Adipocyte (in vitro differentiated cells): ENCODE measurements at places on chromosomes 2 and 18.

- DNase-seq: no peak
Observed at GRCh38 chr2:130376433-130377293, 20.8 kb downstream of the PTPN18 start.

DNA sequence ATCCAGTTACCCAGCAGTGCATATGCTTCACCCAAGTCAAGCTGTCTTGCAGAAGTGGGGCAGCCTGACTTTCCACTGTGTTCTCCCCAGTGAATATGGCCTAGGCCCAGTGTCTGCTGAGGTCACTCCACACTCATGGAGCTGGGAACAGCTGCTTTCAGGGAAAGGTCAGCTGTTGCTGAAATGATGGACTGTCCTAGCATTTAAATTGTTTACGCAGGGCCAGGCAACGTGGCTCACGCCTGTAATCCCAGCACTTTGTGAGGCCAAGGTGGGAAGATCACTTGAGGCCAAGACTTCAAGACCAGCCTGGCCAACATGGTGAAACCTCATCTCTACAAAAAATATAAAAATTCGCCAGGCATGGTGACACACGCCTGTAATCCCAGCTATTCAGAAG lies 86.5 kb downstream of the LIPG start:
- no peak for DNase-seq

GRCh38 chr2:144505245-144505831 lies 14.6 kb downstream of the ZEB2 start:
- peak; percentile 41 for DNase-seq

GRCh38 chr2:68447118-68447517 lies 20.0 kb downstream of the FBXO48 start:
- DNase-seq: no peak

GRCh38 chr2:48113767-48114166 lies 207.5 kb upstream of the FBXO11 start:
- peak; percentile 8 for DNase-seq

- DNase-seq: peak; percentile 80
Observed at GRCh38 chr2:213246497-213247281, 37.6 kb upstream of the SPAG16 start.

- no peak for DNase-seq
Observed at GRCh38 chr2:70711191-70711590, 56.8 kb downstream of the ADD2 start.

DNA sequence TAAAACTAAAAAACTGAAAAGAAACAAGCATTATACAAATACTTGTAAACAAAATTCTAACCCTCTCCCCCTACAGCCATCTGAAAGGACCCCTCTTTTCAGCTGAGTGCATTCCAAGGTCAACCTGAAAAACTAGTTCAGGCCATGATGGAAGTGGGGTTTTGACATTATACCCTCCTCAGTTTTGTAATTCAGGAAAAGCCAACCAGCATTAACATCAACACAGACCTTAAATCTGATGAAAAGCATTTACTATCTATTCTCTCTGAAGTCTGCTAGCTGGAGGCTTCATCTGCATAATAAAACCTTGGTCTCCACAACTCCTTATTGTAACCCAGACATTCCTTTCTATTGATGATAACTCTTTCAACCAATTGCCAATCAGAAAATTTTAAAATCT lies 302.2 kb downstream of the CNTNAP5 start:
- DNase-seq: no peak
